Ascending aorta (tissue), 2 donors: ENCODE measurements at places on chromosomes 2 and 18. TPM values are rescaled to one million over a fixed set of nuclear protein-coding genes. Genes with fewer than 3 reads are reported as not detected.
A peak's percentile ranks its signal among the peaks of the same experiment; 100 is the strongest.

DNA sequence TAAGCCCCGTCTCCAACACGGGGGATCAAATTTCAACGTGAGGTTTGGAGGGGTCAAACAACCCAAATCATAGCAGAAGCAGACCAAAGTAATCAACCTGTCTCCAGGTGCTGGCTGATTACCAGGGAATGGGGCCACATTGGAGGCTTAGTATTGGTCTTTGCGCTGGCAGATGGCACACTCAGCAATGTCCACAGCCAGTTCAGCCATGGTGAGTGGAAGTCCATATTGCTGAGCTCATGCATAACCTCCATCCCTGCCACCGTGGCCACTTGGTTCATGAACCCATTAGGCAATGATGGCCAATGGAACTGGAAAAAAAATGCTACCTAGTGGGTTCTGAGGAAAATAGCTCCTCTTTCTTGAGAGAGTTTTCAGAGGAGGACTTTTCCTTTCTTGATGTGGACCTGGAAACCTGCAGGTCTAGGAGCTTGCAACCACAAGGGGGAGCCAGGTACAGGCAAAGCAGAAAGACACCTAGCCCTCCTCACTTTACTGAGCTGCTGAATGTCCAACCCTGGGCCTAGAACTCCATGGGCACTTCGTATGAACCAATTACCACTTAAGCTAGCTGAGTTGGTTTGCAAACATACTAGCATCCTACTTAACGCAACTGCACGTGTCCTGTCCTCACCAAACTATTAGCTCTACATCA lies 128.0 kb upstream of the GYPC start:
- no peaks in the 10 kb centered on the region for H3K27me3 ChIP-seq
- H3K4me3 ChIP-seq = no peak overlapping the region

Gene NAT8
- not detected for total RNA-seq

GRCh38 chr2:230928701-230929380 lies 3.8 kb upstream of the GPR55 start:
- H3K36me3 ChIP-seq = no peaks in the 10 kb centered on the region
- H3K27ac ChIP-seq = no peak overlapping the region
- no peaks in the 10 kb centered on the region for H3K27me3 ChIP-seq
- DNase-seq = peak; percentile 49
- no peak overlapping the region for H3K4me3 ChIP-seq

- no peaks in the 10 kb centered on the region for H3K4me1 ChIP-seq
- no peaks in the 10 kb centered on the region for H3K36me3 ChIP-seq
- DNase-seq = no peak
- no peak overlapping the region for H3K4me3 ChIP-seq
- no peaks in the 10 kb centered on the region for H3K27me3 ChIP-seq
- no peak overlapping the region for H3K27ac ChIP-seq
These were observed 283.4 kb downstream of the CLIP4 start for GRCh38 chr2:29398384-29399237.

DNA sequence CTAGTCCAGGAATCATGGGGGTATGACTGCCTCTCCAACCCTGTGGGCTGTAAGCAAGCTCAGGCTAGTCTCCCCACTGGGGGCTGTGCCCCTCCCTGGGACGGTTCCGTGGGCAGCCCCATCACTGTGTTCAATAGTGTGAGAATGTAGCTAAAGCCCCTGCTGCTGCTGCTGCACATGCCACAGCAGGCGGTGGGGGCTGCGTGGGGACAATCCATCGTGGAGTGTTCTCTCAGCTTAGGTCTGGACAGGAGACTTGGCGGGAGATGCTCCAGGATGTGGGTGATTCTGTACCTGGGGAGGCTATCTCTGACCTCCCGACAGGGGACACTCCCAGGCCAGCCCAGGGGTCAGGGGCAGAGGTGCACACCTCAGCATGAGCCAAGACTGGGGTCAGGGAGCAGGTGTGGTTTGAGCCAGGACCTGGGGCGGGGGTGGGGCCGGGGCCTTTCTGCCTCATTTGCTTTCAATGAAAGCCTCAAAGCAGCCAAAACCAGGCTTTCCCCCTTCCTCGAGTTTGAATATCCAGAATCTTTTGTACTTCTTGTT lies 10.2 kb downstream of the PKDCC start:
- peaks cover 68% of the 10 kb centered on the region for H3K4me1 ChIP-seq
- H3K27ac ChIP-seq = peak overlapping the region; percentile 97
- no peak overlapping the region for H3K4me3 ChIP-seq
- H3K36me3 ChIP-seq = peaks cover 50% of the 10 kb centered on the region
- DNase-seq = no peak

Gene TMEFF2
- total RNA-seq = not detected
